ENCODE measurements at places on chromosomes 7 and 10. TPM values are rescaled to one million over a fixed set of nuclear protein-coding genes. Genes with fewer than 3 reads are reported as not detected.

Gene FAM241B
- total RNA-seq = 2.6 TPM

GRCh38 chr7:106062521-106062931 lies 49.6 kb downstream of the SYPL1 start:
- DNase-seq = no peak

- DNase-seq = no peak
Measured at GRCh38 chr7:52565974-52566373, 469.5 kb upstream of the POM121L12 start.

- peak; percentile 23 for DNase-seq
Measured at GRCh38 chr7:124263232-124263827, 230.5 kb upstream of the TMEM229A start.

DNA sequence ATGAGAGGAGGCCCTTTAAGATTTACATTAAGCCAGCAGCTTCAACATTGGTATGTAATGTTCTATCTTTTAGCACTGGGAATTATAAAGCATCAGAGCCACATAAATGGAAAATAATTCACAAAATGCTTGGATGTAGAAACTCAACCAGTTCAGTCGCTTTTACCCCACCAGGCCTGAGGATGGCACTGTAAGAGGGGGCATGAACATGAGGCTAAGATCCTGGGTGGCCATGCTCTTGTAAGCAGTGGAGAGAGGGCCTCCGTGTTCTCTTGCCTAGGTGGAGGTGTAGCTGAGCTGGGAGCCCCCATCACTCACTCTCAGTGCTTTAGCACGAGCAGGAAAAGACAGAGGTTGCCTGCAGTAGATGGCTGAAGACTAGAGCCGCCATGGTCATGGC lies 238.8 kb downstream of the FANK1 start:
- DNase-seq = peak; percentile 52

Gene FOXI2
- total RNA-seq = not detected

DNA sequence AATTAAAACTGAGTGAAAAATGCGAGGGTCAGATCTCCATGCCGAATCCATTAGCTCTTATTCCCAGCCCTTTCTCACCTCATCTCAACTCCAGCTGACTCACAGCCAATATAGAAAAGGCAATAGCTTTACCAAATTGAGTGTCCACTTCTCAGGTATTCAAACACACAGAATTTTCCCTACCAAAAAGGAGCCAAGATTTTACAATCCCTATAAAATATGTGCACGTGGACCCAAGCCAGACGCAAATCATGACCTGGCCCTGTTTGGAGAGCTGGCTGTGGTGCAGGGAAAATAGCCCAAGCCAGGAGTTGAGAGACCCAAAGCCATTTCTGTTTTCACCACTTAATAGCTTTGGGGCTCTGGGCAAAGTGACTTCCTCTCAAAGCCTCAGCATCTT lies 379.7 kb upstream of the AUTS2 start:
- no peak for DNase-seq

DNA sequence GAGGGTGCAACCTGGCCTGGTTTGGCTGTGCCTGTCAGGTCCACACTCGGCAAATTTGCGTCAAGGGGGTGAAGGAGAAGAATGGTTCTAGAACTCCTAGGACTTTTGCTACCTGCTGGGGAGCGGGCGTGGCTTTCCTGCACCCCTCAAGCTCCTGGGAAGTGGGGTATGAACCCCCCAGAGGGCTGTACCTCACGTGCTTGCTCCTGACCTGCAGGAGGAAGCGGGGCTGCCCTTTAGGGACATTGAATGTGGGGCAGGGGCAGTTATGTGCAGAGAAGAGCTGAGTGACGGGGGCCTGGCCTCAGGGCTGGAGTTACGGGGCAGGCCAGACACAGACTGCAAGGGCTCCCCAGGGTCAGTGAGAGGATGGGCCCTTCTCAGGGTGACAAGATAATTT lies 61.4 kb upstream of the GNA12 start:
- DNase-seq = no peak

Data from neural progenitor cell (in vitro differentiated cells).